ENCODE measurements at places on chromosomes 6 and 20.

- DNase-seq, result no peak
These were observed 160.5 kb downstream of the THBS2 start for GRCh38 chr6:169093066-169093723.

GRCh38 chr6:108562503-108562993 is 1.8 kb downstream of the FOXO3 start:
- peak; percentile 68 for DNase-seq

DNA sequence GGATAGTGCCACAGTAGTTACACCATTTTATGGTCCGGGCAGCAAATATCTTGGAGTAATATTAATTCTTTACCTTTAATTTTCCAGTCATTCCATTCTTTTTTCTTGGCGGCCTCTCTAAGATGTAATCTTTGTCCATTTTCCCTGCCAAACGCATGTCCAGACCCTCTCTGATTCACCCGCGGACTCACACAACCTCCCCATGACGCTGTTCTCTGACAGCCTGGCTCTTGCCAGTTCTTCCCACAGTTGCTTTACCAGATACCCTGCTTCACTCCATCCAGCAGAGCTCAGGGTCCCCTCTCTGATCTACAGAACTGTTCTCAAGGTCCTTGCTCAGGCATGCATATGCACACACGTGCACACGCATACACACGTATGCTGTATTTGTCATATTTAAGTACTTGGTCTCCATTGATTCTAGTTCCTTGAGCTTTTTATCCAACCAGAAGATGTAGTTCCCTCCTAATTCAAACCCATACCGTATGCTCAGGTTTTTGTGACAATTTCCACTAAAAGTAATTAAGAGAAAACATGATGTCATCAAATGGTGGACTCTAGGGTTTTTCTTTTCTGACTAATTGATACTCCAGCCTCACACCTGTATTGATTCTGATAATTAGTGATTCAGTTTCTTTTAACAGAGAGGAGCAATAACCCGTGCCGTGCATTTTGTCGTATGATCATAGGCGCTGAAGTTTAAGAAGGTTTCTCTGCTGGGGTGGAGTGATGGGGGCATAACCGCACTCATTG is 10.0 kb downstream of the BPHL start:
- DNase-seq, result no peak

- DNase-seq, result no peak
These were observed at the start of gene POU5F1 for GRCh38 chr6:31170600-31170881. TSS of gene POU5F1 (minus strand) at chr6:31170682. CDS start at chr6:31170620, 62 bp downstream.

DNA sequence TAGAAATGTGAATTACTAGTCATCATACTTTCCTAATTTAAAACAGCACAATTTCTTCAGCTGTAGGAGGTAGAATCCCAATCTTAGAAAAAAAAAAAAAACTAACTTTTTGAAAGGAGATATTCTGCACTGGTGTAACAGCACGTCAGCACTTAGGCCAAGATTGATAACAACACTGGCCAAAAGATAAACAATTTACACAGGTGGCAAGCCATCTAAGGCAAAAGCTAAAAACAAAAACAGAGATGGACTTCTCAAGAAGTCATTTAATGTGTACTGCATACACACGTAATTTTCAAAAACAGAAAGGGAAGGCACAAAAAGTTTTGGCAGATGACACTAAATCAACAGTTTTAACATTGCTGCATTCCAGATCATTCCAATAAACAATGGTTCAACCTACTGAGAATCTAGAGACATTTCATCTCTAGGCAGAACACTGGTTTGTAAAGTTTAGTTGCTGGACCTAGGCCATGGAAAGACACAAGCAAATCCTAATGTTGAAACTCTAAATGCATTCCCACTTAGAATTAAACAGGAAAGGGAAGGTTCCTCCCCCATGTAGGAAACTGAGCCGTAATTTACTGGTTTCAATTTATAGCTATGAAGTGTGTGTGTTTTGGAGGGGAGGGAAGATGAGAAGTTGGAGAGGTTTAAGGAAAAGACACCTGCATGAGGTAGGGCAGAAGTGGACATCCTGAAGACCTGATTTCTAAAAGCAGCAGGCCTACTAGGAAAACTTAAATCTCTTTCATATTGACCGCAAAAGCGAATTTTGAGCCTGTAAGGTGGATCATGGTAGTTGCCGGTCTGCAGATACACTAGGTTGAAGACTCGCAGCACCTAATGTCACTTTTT is 1.3 kb downstream of the GCLC start:
- DNase-seq, result peak; percentile 21

DNA sequence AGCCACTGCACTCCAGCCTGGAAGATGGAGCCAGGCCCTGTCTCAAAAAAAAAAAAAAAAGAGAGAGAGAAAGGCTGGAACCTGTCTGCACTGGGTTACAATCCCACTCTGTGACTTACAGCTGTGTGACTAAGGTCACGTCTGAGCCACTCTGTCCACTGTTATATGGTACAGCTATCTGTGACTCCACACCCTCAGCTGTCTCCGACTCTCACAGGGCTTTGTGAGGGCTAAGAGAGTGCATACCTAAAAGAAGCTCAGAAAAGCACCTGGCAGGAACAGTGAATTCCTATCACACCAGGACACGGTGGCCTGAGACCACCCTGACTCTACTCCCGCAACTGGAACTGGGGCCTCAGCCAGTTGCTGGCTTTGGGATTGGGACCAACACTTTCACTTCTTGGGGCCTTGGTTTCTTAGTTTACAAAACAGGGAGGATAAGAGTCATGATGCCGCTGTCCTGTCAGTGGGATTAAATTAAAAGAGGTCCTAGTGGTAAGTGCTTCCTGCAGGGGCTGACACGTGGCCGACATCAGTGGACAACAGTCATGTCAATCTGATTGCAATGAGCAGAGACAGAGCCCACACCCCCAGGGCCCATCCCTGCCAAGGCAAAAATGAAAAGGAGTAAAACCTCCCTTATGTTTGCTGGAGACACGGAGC is 5.7 kb upstream of the CD93 start:
- no peak for DNase-seq

- DNase-seq, result peak; percentile 19
These were observed 268.0 kb downstream of the TFAP2A start for GRCh38 chr6:10146715-10147451.

Measured in SHP77 treated with DMSO at 0.1 percent for 48 hours (cell line).